ENCODE measurements at places on chromosomes 5 and 9.

DNA sequence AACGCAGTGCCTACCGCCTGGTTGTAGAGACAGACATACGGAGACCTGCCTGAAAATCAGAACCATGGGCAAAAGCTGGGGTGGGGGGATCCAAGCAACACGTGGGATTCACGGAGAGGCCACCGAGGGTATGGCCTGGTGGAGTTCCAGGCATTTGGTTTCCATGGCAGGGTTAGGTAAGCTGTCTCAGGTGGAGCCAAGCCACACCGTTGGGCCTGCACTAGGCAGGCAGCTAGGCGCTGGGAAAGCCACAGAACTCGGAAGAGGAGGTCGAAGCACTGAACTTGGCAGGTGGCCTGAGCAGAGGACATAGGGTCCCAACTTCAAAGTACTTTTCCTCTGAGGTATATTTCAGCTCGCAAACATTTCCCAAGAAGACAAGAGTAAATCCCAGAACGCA lies 111.6 kb downstream of the ISL1 start:
- DNase-seq, result no peak

GRCh38 chr9:113566712-113567071 lies 103.2 kb downstream of the RGS3 start:
- DNase-seq, result no peak

DNA sequence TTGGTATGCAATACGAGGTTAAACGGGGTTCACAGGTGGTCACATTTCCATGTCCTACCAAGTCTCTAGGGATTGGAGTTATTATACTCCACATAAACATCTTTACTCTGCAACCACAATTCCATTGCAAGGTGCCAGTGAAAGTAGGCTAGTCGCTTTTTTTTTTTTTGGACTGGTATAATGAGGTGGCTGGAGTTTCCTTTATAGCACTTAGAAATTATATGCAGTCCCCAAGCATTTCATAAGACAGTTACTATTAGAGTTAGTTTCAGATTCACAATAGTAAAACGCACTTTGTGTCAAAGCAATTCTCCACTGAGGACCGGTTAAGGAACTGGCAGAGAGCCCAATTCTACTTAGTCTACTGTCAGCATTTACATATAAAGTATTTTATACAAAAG lies 1.4 kb downstream of the MEF2C start:
- DNase-seq, result peak; percentile 16

- DNase-seq, result no peak
Observed at GRCh38 chr5:132666310-132667123, 7.3 kb upstream of the IL4 start.

GRCh38 chr5:154697371-154697770 lies 57.8 kb upstream of the LARP1 start:
- DNase-seq, result no peak

Measured in H4 (cell line).